Kasumi-1 (cell line): ENCODE measurements at places on chromosomes 4 and X.

DNA sequence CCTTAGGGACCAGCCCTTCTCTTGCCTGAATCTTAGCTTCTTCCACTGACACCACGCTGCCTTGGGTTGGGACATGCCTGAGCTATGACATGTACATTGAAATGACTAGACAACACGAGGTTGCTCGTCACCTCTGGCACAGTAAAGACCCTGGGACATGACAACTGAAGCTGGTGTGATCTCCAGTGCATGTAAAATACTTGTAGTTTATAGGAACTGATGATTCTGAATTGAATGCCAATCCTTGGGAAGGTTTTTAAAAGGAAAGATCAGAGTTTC lies 100.7 kb upstream of the PGRMC2 start:
- DNase-seq = no peak

GRCh38 chr4:110032603-110033002 lies 119.9 kb downstream of the EGF start:
- peak; percentile 90 for DNase-seq

GRCh38 chrX:928606-929005 lies 283.8 kb downstream of the CRLF2 start:
- no peak for DNase-seq

GRCh38 chr4:120921456-120922380 lies 808 bp downstream of the PRDM5 start:
- peak; percentile 28 for DNase-seq

DNA sequence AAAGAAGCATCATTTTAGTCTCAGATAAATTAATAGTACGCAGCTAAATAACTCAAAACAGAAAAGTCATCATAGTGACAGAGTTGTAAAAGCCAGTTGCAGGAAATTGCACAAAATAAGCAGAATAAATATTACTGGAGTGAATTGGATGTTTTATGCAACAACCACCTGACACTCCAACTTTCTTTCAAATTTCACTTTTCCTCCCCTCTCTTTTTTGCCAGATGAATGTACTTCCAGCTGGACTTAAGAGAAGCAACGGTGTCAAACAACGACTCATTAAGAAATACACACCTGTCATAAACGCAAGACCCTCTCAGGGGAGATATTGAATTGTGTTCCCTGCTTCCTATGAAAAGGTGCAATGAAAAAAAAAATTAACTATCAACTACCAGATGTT lies 120.2 kb upstream of the HCCS start:
- no peak for DNase-seq

DNA sequence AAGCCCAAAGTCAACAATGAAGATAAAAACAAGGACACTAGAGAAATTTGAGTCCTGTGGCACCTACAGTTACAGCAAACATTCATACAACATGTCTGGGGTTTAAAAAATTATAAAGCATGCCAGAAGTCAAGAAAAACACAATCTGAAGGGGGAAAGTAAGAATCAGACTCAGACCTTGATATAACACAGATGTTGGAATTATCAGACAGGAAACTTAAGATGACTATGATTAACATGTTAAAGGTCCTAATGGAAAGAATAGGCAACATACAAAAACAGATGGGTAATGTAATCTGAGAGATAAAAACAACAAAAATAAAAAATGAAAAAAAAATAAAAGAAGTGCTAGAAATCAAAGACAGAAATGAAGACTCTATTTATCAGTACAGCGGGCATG lies 446.5 kb downstream of the SPRY1 start:
- no peak for DNase-seq

DNA sequence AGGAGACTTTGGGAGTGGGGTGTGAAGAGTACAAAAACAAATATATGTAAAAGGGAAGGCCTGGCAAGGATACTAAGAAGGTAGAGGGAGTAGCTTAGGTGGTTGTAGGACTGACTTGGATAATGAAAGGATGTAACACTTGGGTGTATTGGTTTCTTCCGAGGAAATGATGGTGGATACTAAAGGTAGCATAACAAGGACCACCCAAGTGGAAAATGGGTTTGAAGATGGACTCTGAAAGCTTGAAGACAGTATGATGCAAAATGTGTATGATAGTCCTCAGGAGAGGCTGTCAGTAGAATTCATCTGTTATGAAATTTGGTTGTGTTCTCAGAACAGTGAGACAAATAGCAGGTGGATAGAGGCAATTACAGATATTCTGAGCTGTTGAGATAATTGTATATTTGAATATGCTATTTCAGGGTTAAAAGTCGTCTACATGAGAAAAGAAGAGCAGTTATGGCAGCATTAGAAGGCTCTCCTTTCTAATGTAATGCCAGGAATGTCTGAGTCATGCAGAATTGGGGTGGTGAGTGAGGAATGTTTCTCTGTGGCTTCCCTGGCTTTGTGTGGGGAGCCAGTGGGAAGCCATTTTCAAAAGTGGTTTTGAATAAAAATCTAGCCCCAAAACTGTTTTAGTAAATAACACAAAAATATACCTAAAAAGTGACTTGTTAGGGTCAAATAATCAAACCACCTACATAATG lies 75.6 kb downstream of the FHIP1A start:
- DNase-seq = no peak

GRCh38 chrX:78979789-78980464 lies 34.7 kb downstream of the P2RY10 start:
- DNase-seq = peak; percentile 25

GRCh38 chrX:39016556-39016955 lies 215.3 kb downstream of the MID1IP1 start:
- DNase-seq = no peak

DNA sequence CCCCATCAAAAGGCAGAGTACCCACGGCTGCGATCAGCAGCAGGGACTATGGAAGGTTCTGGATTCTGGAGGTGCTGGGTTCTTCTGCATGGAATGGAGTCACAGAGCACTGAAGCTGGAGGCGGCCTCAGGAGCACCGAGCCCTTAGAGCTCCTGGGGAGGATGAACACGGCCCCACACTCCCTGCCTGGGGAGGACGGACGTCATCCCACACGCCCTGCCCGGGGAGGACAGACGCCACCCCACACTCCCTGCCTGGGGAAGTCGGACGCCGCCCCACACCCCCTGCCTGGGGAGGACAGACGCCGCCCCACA lies 9.9 kb downstream of the LRPAP1 start:
- no peak for DNase-seq

DNA sequence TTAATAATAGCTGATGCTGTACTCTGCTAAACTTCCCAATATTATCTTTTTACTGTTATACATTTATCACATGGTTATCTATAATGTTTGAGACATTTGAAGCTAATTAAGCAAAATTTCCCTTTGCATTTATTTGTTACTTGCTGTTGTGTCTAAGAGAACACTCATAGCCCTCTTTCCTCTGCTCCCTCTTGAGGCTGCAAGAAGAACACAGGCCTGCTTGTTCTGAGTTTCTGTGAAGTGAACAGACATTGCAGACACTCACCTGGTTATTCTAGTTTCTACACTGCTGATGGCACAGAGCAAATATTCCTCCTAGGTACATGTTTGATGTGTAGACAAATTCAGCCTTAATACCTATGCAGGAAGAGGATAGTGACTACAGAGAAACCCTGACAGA lies 367.8 kb downstream of the GASK1B start:
- peak; percentile 8 for DNase-seq

- DNase-seq = no peak
Measured at GRCh38 chr4:1195891-1196401, 23.6 kb upstream of the SPON2 start.

GRCh38 chr4:183287677-183288076 lies 32.4 kb downstream of the CLDN22 start:
- DNase-seq = no peak

DNA sequence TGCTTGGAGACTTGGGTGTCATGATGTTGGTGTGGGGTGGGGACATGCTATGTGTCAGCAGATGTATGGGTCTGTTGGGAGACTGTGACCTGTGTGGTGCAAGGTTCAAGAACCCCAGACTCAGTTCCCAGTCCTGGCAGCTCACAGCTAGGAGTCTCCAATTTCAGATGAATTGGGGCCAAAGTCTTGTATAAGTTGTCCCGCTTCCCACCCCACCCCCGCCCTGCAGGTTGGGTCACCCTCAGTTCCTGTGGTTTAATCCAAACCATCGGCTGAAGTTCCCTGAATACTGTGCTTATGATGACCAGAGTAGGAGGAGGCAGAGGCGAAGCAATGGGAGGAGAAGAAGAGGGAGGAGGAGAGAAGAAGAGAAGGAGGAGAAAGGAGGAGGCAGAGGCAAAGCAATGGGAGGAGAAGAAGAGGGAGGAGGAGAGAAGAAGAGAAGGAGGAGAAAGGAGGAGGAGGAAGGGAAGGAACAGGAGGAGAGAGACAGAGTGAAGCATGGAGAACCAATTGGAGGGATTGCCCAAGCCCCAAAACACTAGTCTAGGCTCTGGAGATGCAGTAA lies 112.6 kb downstream of the EFNB1 start:
- DNase-seq = no peak

- DNase-seq = peak; percentile 55
Measured at GRCh38 chr4:56821381-56822243, at the start of gene SPINK2. TSS of gene SPINK2 (minus strand) at chr4:56821701. CDS start at chr4:56821662, 39 bp downstream.
